ENCODE measurements at places on chromosomes 12 and 14.

- DNase-seq: no peak
Observed at GRCh38 chr12:75208856-75209811, 505 bp downstream of the KCNC2 start.

DNA sequence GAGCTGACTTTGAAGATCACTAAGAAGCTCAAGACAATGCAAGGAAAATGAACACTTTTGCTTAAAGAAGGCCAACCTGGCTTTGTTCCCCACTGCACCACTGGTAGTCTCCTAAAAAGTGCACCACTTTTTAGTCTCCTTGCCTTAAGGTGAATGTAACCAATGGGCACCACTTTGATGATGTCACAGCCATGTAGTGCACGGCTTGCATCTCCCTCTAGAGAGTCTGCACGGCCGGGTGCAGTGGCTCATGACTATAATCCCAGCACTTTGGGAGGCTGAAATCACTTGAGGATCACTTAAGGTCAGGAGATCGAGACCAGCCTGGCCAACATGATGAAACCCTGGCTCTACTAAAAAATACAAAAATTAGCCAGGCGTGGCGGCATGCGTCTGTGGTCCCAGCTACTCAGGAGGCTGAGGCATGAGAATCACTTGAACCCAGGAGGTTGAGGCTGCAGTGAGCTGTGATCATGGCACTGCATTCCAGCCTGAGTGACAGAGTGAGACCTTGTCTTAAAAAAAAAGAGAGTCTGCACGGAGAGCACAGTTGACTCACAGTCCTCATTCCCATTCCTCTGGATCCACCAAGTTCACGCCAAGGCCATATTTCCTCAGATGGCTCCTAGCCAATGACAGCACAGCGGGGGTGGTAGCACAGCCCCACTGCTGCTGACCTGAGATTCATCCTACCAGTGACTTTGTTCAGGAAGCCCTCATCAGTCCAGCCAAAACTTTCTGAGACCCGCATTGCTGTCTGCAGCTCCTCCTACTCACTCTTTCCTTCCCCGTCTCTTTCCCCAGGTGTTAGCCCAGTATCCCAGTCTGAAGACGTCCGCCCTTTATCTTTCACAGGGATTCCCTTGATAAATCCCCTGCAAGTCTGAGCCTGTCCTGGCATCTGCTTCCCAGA, 16.5 kb upstream of the IFT81 start:
- DNase-seq: no peak

- DNase-seq: no peak
Observed at GRCh38 chr14:30603402-30603801, 18.7 kb upstream of the SCFD1 start.

DNA sequence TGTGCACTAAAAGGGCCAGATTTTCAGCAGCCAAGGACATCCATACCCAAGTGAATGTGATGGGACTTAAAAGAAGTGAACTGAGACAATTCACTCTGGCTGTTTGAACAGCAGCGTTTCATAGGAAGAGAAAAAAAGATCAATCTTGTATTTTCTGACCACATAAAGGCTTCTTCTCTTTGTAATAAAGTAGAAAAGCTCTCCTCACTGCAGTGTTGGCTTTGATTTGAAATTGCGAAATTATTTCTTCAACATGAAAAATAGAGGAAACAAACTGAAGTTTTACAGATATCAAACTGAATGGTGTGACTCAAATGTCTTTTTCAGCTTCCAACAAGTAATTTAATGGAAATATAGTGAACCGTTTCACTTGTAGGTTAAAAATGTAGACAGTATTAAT, 11.3 kb upstream of the KCNMB4 start:
- DNase-seq: no peak

DNA sequence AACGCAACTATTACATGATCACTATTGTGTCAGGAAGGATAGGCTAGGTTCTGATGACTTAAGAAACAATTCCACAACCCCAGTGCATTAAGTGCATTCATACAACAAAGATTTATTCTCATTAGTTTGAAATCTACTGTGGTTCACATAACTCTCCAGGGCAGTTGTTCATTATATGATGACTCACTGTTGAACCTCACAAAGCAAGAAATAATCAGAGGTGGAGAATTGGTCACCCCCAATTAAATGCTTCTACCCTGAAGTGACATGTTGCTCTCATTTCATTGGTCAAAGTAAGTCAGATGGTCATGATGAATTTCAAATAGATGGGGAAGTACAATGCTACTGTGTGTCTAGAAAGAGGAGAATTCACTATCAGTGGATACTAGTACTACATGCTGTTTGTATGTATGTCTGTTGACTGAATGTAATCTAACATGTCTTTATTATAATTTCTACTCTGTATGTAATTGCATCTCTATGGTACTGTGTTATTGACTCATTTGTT, 6.1 kb upstream of the HELB start:
- DNase-seq: no peak

DNA sequence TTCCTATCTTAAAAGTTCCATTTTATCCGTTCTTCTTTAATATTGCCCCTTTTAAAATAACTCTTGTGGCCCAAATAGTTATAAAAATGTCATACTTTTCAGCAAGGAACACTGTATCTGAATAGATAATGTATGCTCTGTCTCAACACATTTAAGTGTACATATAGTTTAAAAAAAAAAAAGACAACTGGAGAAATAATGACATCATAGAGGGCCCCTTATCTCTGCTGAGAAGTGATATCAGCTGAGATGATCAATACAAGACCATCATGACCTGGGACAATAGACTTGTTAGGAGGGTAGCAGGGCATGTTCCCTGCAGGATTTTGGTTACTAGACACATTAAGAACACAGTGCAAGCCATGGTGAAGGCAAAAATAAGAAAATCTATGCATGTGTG, 77.5 kb downstream of the PEBP1 start:
- DNase-seq: no peak

GRCh38 chr12:3249081-3249800, 172.1 kb downstream of the TSPAN9 start:
- DNase-seq: no peak

- DNase-seq: no peak
Observed at GRCh38 chr12:131852551-131853299, 24.5 kb downstream of the MMP17 start.

DNA sequence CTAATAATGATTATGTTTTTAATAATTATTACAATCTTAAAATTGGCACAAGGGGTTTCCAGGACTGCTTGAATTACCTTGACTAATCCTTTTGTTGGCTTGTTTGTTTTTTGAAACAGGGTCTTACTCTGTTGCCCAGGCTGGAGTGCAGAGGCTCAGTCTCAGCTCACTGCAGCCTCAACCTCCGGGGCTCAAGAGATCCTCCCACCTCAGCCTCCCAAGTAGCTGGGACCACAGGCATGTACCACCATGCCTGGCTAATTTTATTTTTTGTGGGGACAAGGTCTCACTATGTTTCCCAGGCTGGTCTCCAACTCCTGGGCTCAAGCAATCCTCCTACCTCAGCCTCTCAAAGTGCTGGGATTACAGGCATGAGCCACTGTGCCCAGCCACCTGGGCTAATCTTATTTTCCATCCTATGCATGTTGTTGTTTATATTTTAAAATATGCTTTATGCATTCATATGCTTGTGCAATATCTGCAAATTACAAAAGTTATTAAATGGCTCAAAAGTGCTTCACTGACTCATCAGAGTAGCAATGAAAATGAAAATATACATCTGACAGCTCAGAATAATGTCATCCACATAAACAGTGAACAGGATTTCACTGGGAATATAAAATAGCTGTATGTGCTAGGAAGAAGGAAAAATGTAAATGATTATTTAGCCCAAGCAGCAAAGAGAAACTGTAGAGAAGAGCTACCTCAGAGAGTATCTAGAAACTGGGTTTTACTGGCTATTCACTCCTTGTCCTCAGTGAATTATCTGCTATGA, 24.8 kb upstream of the PLEKHG6 start:
- no peak for DNase-seq

- DNase-seq: no peak
Observed at GRCh38 chr12:131283191-131283861, 329.6 kb downstream of the ADGRD1 start.

DNA sequence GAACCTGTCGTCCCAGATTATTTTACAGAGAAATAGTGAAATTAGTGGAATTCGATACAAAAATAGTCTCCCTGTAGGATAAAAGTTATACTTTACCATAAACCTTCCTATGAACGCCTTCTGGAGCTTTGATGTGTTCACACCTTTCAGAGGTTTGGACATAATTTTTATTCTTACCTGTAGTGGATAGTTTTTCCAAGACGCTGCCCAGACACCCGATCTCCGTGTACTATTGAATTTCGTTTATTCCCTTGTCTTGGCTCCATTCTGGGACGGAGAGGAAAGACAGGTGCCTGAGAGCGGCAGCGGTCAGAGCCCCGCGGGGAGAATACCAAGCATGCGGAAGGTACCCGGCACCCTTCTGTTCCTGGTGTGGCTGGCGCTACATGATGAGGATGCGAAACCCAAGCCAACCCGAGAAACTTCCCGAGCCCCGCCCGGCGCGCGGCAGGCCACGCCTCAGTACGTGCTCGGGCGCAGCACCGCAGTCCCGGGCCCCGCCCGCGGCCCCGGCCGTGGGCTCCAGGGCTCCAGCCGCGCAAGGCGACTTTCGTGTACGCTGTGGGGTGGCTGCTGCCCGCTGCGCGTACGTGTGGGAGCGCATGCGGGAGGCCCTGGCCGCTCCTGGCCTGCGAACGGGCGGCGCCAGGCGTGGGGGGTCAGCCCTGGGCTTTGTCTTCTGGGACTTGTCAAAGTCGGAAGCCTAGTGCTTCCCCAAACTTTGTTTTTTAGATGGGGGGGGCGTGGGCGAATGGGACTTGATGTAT, 11.3 kb upstream of the SNAPC1 start:
- peak; percentile 80 for DNase-seq

GRCh38 chr12:90990611-90991010, 14.2 kb downstream of the EPYC start:
- no peak for DNase-seq
